ENCODE measurements at places on chromosomes 4 and X.

DNA sequence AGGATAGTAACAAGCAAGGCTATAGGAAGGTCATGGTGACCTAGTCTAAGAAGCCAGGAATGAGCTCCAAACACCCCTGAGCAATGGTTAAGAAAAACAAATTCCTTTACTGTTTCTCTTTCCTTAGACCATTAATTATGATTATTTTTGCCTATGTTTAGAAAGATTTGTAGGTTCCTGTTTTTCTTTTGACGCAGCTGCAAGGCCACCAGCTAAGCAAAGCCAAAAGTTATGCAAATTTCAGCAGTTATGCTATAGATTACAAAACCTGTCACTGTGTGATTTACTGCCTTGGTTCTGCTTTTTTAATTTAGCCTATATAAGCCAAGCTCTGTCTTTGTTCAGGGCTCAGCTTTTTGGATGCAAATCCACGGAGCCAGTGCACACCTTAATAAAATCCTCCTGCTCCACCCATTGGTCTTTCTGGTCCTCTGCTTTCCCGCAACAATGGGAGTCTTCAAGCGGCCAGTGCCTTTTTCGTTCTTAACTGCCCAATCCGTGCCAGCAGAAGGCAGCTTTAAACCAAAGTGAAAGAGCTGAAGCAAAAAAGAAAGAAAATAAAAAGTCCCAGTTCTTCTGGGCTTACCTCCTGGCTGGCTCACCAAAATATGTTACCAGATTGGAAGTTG is 1.4 kb upstream of the CEP135 start:
- DNase-seq: no peak

DNA sequence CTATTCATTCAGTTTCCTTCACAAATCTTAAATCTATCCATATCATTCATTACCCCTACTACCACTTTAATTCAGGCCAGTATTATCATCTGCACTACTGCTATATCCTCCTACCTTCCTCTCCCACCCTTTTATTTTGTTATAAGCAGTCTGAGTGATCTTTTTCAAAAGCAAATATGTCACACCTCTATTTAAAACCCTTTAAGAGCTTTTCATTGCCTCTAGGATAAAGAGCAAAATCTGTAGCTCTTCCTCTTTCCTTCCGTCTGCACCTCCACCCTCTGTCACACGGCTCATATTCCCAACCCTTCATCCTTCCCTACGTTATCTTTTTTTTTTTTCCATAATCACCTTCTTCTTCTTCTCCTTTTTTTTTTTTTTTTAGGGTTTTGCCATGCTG is 60.3 kb upstream of the SMIM10 start:
- no peak for DNase-seq

- DNase-seq: no peak
Measured at GRCh38 chr4:78345237-78345636, 206.3 kb upstream of the ANXA3 start.

- no peak for DNase-seq
Measured at GRCh38 chrX:150984169-150984824, 1.2 kb downstream of the HMGB3 start.

GRCh38 chr4:54255881-54256280 is 26.8 kb downstream of the PDGFRA start:
- no peak for DNase-seq

GRCh38 chr4:68176500-68176899 is 46.8 kb upstream of the TMPRSS11F start:
- DNase-seq: no peak

DNA sequence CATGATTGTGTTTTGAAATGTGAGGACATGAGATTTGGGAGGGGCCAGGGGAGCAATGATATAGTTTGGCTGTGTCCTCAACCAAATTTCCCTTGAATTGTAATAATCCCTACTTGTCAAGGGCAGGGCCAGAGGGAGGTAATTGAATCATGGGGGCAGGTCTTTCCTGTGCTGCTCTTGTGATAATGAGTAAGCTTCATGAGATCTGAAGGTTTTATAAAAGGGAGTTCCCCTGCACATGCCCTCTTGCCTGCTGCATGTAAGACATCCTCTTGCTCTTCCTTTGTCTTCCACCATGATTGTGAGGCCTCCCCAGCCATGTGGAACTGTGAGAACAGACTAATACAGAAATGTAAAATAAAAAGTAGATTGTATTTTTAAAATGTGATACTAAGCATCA is 1294.9 kb downstream of the ADGRL3 start:
- DNase-seq: no peak

GRCh38 chrX:18949291-18949943 is 34.5 kb downstream of the PHKA2 start:
- DNase-seq: no peak

DNA sequence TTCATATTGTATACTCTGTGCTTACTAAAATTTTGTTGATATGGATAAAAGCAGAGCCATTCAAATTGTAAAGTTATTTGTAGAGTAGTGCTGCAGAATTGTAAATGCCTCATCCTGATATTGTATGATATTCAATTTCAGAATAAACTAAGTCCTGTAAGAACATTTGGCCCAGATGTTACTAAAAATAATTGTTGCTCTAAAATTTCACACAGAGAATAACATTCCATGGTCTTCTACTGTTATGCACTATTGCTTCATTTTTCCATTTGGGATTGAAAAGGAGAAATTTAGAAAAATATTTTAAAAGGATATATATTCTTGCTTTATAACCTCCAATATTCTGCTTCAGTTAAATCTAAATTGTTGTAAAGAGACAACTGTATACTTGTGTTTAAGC is 195.6 kb downstream of the LARP7 start:
- DNase-seq: no peak

DNA sequence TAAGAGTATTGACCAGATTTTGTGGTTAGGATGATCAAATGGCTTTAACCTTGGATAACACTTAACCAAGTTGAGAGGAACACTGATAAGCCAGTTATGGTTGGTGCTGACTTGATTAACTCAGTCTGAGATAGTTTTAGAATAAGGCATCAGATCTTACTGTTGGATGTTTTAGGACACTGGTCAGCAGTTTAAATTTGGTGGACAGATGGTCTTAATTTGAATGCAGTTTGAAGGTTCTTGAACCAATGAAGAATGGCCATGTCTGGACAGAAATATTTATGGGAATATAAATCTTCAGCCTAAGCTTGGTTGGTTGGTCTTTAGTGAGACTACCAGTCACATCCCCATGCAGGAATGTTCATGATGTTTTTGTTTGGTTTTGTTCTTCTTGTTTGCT is 2.6 kb upstream of the GIMD1 start:
- no peak for DNase-seq

GRCh38 chrX:152958524-152959465 is 35.1 kb downstream of the PNMA5 start:
- peak; percentile 87 for DNase-seq

GRCh38 chr4:143438710-143439109 is 74.8 kb upstream of the SMARCA5 start:
- DNase-seq: no peak

GRCh38 chr4:70364002-70364401 is 3.4 kb downstream of the SMR3A start:
- DNase-seq: no peak

DNA sequence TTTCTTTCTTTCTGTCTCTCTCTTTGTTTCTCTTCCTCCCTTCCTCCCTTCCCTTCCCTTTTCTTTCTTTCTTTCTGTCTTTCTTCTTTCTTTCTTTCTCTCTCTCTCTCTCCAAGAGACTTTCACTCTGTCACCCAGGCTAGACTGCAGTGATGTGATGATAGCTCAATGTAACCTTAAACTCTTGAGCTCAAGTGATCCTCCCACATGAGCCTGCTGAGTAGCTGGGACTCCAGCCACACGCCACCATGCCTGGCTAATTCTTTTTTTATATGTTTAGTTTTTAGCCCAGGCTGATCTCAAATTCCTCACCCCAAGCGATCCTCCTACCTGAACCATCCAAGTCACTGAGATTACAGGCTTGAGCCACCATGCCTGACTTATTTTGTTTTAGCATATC is 64.3 kb upstream of the EMCN start:
- DNase-seq: no peak

DNA sequence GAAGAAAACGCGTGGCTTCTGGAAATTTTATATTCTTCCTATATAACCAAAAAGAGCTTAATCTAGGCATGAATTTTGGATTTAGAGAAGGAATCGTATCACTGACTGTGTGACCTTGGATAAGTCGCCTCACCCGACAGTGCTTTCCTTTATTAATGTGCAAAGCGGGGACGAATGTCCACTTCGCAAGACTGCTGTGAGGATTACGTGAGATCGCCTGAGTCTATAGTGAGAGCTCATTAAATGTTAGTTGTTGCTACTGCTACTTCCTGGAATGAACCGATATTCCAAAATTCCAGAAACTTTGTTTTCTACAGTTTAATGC is 448 bp upstream of the TBC1D8B start:
- DNase-seq: no peak

GRCh38 chrX:110170029-110170428 is 147.9 kb downstream of the AMMECR1 start:
- DNase-seq: no peak

DNA sequence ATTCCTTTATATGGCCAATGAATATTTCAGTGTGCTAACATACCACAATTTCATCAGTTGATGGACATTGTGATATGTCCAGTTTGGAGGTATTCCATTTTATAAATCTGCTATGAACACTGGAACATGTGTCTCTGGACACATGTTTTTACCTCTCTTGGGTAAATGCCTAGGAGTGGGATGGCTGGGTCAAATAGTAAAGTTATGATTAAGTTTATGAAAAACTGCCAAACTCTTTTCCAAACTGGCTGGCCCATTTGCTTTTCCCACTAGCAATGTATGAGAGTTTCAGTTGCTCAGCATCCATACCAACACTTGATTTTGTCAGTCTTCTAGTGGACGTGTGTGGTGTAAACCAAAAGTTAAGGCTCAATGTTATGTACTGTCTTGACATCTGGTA is 40.5 kb downstream of the CEP44 start:
- DNase-seq: no peak

- DNase-seq: no peak
Measured at GRCh38 chrX:1493412-1493811, 40.7 kb upstream of the ASMTL start.

- no peak for DNase-seq
Measured at GRCh38 chr4:56406151-56406550, 18.9 kb upstream of the AASDH start.

DNA sequence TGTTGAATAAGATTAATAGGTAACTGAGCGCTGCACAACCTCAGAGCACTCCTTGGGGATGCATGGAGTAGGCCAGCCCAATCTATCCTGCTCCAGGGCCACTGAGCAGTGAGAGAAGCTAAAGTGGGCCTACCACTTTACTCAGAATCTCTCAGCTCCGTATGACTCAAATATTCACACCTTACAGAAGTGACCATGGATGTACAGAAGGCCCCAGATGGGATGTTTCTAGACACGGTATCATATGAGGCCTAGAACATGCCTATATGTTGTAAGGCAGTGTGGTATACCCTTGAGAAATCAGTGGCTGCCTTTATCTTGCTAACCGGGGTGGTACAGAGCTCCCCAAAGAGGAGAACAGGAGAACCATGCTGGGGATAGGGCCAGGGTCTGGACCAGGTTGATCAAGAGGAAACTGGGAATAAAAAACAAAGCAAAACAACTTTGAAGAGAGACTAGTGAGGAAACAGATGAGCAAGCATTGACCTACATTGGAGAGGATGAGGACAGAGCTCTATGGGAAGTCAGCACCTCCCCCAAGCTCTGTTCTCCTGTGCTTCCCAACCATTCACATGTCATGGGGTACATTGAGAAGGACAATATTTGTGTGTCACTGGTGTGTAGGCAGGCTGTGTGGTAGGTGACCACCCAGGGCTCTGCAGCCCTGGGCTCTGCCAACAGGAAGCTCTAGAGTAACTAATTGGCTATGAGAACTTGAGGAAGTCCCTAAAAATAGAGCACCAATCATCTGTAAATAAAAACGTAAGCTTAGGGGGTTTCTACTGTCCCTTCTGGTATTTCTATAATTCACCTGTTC is 31.4 kb downstream of the HOPX start:
- DNase-seq: no peak

- DNase-seq: no peak
Measured at GRCh38 chr4:42420140-42420539, 22.9 kb downstream of the SHISA3 start.

DNA sequence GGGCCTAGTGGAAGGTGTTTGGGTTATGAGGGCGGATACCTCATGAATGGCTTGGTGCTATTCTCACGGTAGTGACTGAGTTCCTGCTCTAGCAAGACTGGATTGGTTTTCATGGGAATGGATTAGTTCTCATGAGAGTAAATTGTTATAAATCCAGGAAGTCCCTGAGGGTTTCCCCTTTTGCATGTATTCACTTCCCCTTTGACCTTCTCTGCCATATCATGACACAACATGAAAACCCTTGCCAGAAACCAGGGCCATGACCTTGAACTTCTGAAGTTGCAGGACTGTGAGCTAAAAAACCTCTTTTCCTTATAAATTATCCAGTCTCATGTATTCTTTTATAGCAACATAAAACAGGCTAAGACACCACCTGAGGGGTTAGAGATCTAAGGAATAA is 529.7 kb upstream of the RPS6KA3 start:
- no peak for DNase-seq

DNA sequence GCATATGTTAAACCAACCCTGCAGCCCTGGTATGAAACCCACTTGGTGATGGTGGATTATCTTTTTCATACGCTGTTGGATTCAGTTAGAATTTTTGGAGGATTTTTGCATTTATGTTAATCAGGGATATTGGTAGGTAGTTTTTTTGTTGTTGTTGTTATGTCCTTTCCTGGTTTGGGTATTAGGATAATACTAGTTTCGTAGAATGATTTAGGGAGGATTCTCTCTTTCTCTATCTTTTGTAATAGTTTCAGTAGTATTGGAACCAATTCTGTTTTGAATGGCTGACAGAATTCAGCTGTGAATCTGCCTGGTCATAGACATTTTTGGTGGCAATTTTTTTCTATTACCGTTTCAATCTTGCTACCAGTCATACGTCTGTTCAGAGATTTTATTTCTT is 305.4 kb downstream of the IDS start:
- no peak for DNase-seq

DNA sequence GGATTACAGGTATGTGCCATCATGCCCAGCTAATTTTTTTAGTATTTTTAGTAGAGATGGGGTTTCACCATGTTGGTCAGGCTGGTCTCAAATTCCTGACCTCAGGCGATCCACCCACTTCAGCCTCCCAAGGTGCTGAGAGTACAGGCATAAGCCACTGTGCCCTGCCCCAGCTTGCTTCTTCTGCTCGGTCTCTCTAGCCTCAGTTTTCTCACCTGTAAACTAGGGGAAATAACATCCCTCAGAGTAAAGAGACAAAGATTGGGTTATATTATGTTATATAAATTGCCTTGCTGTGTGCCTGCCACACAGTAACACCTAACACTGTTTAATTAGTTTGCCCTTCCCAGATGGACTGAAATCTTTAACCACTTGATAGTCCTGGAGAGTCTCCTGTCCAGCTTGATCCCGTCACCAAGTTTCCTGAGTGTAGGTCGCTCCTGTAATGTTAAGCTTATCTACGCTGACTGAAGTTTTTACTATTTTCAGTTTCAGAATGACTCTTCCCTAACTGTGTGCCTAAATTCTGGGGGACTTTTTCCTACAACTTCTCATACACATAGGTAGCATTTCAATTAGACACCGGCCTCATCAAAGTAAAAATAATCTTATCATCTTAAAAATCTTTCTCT is 412.7 kb upstream of the TENM3 start:
- DNase-seq: no peak
